ENCODE measurements at places on chromosomes 5 and 9.

GRCh38 chr5:138574744-138575193 is 432 bp downstream of the HSPA9 start:
- DNase-seq, result no peak

GRCh38 chr9:137435381-137435891 is 5.7 kb downstream of the ENTPD8 start:
- DNase-seq, result no peak

DNA sequence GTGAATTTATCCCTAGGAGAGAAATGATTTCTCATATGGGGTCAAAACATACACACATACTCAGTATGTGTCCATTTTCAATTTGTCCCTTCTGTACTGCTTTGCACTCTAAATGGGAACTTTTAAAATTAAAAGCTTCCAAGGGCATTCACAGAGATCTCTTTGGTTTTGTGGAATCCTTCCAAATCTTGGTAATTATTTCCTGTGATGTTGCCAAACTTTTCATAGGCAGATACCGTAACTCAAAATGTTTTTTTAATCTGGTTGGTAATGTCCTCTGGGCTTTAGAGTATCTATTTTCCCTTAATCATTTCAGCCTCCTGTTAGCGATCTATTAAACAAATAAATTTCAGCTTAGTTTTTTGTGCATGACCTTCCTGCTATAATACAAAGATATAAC is 282.4 kb downstream of the ARHGEF28 start:
- DNase-seq, result no peak

DNA sequence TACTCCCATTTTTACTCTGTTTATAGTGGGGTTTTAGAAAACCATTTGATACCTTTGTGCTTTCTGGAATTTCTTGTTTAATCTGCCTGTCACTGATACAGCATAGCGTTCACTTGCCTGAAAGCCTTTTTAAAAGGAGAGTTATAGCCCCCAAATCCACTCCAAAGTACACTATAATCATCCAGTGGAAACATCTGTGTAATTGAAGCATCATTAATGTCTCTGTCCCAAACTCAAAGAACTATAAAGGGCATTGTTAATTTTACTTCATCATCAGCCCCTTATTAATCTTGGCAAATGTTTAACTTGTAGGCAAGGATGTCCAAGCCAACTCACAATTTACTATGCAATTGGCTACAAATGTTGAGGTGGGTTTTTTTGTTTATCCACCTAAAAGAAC is 64.3 kb downstream of the TMEM252 start:
- DNase-seq, result no peak

GRCh38 chr9:137281345-137282116 is 4.0 kb downstream of the TOR4A start:
- no peak for DNase-seq

- DNase-seq, result no peak
Observed at GRCh38 chr9:126360073-126360472, 33.4 kb downstream of the MVB12B start.

GRCh38 chr5:91925249-91925648 is 542.1 kb upstream of the ARRDC3 start:
- no peak for DNase-seq

GRCh38 chr5:76213858-76214257 is 130.7 kb downstream of the SV2C start:
- DNase-seq, result no peak

DNA sequence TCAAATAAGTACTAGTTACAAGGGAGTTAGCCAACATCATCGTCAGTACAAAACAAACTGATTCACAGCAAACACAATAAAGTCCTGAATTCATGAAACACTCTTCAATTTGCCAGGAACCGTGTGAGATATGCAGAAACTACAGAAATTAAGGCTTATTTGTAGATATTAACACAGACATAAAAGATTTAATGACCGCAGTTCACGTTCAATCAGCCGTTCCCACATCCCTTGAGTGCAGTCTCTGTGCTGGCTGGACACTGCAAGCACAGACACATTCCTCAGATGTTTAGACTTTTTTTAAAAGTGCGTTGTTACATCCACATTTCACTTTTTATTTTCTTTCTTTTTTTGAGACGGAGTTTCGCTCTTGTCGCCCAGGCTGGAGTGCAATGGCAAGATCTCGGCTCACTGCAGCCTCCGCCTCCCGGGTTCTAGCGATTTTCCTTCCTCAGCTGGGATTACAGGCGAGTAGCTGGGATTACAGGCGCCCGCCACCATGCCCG is 566 bp upstream of the CEP78 start:
- no peak for DNase-seq

GRCh38 chr5:31863991-31864411 is 225.1 kb downstream of the PDZD2 start:
- DNase-seq, result no peak

DNA sequence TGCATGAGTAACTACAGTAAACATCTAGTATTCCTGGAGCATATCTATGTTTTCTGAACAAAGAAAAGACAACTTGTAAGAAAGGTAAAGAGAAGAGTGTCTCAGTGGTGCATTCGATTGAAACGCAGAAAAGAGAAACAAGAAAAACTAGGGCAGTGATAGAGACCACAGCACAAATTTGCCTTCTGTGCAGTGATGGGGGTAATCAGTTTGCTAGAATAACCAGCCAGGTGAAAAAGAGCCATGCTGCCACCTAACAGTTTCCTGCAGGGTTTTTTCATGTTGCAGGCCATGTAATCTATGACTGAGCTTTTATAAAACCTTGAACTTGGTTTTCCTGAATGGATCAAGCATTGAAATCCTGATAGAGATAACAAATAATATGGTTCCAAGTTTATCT is 198.4 kb upstream of the MEF2C start:
- no peak for DNase-seq

DNA sequence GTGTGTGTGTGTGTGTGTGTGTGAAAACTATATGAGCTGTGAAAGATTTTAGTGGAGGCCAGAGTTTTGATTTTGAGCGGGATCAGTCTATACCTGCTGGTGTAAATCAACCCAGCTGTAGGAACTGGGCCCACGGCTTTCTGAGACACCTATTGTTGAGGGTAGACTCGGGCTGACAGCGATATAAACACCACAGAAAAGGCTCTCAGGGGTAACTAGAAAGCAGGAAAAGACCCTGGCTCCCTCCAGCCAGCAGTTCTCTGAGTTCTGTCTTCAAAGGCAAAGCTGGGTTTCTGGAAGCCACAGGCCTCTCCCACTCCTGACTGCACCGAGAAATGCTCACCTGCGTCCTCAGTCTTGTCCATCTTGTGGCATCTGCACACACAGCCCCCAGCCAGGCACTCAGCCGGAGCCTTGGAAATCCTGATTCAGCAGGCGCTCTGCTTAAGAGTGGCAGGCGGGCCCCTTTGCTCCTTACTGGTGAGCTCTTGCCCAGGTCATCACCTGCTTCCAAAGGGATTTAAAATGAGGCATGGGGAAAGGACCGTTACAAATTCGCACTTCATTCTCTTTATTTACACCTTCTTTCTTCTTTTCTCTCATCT is 223.3 kb downstream of the NDUFS4 start:
- no peak for DNase-seq
